ENCODE measurements at places on chromosomes 7 and 10.

GRCh38 chr7:20301311-20301939 lies 29.3 kb upstream of the ITGB8 start:
- no peak for DNase-seq

- DNase-seq, result no peak
Observed at GRCh38 chr7:129167817-129168216, 20.6 kb upstream of the SMO start.

DNA sequence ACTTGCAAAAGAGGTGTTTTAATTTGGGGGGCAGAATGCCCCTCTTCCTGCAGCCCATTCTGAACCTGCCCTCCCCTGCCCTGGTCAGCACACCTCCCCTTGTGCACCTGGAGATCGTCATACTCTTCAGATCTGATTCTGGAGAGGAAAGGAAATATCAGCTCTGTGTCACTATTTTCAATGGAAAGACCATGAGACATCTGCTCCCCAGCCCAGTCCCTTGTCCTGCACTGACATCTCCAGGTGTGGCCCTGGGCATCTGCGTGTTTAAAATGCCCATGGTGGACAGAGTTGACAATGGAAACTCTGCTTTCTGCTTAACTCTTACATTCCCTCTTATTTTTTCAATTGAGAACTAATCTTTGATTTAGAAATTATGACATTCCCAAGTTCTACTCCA lies 41.6 kb upstream of the RASGEF1A start:
- DNase-seq, result no peak

GRCh38 chr7:101705331-101705730 lies 76.2 kb upstream of the MYL10 start:
- no peak for DNase-seq

GRCh38 chr10:23379686-23380085 lies 35.1 kb upstream of the C10orf67 start:
- DNase-seq, result no peak

- no peak for DNase-seq
Observed at GRCh38 chr7:84264396-84264795, 69.8 kb upstream of the SEMA3A start.

DNA sequence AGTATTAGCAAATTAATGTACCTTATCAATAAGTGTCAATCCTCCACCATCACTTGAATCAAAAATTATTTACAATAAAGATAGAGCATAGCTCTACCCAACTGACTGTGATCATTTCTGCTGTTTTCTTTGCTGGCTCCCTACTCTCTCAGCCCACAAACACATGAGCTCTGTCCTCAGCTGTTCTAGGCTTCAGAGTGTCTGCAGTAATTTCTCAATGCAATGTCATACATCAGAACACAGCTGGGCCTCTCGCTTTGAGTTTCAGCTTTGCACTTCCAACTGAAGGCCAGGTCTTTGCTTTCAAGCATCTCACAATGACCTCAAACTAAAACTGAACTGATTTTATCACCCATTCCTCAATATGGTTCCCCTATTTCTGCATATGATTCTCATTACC lies 55.7 kb downstream of the RNF133 start:
- no peak for DNase-seq

GRCh38 chr7:31049005-31049765 lies 2.9 kb upstream of the ADCYAP1R1 start:
- no peak for DNase-seq

DNA sequence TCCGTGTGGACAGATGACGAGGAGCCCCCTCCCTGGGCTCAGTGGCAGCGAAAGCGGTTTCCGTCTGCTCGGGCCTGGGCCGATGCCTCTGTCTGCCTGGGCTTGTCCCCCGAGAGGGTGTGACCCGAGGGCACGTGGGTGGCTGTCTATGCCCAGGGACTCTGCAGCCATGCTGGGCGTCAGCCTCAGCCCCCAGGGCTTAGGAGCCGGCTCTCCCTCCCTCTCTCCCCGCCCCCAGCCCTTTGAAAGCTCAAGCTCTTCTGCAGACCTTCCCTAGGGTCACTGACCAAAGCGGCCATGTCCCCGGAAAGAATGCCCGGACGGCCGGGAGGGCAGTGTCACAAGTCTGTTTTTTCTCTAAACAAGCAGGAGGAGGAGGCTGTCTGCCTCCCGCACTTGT lies 7.1 kb downstream of the MICALL2 start:
- no peak for DNase-seq

DNA sequence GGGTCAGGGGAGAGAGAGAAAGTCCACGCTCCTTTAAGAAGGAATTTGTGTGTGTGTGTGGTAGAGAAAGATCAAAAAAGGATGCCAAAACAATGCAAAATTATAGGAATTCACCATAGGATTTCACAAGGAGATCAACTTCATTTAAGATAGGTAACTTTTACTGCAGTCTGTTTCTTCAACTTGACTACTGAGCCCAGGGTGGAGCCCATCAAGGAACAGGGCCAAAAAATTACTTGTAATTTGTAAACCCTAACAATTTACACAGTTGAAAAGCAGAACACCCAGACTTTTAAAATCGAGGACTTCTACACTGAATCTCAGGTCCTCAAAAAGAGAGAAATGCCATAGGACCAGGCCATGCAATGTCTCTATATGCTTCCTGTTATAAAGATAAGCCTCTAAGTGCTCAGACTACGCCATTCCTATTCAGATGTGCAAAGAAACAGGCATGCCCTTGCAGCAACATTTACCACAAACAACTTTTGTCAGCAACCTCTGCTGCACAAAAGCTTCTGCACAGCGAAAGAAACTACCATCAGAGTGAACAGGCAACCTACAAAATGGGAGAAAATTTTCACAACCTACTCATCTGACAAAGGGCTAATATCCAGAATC lies 10.6 kb upstream of the GIMAP4 start:
- DNase-seq, result no peak

DNA sequence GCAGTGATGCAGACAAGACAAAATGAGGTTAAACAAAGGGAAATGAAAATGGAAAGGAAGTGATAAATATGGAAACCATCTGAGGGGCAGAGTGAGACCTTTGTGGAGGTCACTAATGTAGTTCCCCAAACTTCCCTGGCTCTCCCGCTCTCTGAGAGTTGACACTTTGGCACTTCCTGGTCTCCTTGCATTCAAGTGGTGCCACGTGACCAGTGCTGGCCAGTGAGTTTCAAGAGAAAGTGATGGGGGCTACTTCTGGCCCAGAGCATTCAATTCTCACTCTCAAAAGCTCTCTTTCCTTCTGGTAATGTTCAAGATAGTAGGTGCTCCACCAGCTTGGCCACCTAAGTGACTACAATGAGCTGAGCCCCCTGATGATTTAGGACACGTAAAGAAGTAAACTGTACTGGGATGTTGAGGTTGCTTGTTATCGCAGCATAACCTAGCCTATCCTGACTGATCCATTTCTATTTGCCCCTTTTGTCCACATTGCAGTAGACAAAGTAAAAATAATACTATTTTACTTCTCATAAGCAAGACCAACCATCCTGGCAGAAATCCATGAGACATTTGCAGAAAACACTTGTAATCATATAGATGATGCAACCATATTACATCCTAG lies 242.0 kb upstream of the YAE1 start:
- no peak for DNase-seq

- DNase-seq, result no peak
Observed at GRCh38 chr10:114389426-114389825, 14.9 kb downstream of the AFAP1L2 start.

DNA sequence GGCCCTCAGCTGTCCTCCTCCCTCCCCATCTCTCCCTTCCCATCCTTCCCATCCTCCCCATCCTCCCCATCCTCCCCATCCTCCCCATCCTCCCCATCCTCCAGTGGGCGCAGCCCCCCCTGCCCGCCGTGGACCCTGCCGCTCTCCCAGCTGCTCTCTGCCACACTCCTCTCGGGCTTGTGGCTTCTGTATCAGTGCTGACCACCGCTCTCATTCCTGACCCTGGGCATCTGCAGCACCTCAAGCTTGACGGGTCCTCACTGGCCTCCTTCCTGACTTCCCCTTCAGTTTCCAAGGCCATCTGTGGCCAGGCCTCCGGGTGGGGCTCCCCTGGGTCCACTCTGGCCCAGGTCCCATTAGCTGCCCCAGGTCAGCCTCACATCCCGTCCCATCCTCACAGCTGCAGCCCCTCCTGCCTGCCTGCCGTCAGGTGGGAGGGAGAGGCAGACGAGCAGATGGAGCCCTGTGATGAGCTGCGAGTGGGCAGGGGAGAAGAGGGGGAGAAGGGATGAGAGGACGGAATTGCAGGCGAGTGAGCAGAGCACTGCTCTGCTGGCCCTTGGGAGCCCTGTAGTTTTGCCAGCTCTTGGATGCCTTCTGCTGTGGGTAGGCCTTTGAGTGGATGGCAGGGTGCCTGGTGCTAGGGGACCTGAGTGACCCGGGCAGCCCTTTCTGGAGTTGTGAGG lies 35.7 kb downstream of the LHPP start:
- DNase-seq, result no peak

- DNase-seq, result no peak
Observed at GRCh38 chr10:95397747-95398146, 106.9 kb upstream of the PDLIM1 start.

GRCh38 chr10:72932259-72933015 lies 22.2 kb downstream of the PLA2G12B start:
- no peak for DNase-seq

GRCh38 chr10:75910032-75910431 lies 478.6 kb downstream of the LRMDA start:
- DNase-seq, result no peak

GRCh38 chr7:155856656-155857055 lies 44.4 kb upstream of the SHH start:
- DNase-seq, result no peak

- no peak for DNase-seq
Observed at GRCh38 chr7:139526578-139527544, 3.4 kb downstream of the CLEC2L start.

- no peak for DNase-seq
Observed at GRCh38 chr10:75688506-75689300, 257.3 kb downstream of the LRMDA start.

DNA sequence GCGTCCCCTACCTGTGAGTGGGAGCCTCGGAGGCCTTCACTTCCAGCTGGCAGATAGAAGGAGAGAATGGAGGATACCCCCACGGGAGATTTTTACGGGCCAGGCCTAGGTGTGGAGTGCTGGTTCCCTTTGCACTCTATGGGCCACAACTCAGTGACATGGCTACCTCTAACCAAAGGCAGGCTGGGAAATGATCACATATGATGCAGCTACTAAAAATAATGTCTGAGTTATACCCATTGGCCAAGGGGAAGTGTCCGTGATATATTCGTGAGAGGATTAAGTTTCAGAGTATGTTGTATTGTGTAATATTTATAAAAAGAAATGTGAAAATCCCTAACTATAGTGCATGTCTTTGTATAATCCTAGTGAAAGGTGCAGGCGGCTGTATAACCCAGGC lies 13.5 kb upstream of the HIPK2 start:
- no peak for DNase-seq

DNA sequence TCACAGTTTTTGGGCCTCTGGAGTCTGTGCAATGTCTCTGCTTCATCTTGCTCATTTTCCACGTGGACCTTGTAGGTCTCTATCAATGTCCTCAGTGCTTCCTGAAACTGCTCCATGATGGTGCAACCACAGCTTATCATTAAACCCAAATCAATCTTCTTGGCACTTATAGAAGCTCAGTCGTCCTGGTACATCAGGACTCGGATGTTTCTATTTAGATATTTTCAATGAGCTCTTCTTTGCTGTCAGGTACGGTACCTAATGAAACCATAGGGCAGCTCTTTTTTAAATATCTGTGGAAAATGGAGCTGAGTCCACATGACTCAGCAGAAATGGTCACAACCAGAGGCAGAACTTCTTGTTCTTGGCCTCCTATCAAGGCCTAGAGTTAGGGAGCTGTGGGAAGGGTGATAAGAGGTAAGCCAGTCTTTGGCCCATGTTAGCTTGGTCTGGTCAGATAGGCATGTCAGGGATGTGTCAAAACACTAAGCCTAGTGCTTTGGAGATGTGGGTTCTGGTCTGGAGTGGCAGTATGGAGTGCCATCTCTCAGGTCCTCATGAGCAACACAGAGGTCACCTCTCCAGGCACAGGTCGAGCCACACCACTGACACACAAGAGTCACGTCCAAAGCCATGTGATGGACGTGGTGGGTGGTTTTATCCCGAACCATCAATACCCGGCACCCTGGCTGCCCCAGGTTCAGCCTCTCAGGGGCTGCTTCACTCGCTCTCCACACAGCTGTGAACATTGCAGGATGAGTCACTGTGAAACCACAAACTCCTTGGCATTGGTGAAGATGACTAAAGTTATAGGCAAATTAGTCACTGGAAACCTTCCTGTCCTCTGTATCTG lies 87.0 kb downstream of the TBXAS1 start:
- peak; percentile 42 for DNase-seq
